H1 (cell line): ENCODE measurements at places on chromosomes 5 and 9. TPM values are rescaled to one million over a fixed set of nuclear protein-coding genes. Genes with fewer than 3 reads are reported as not detected.

RAB14 gene
- 41.6 and 44.8 TPM in 2 replicates for total RNA-seq

ARL14EPL gene
- not detected in 2 replicates for total RNA-seq

PRSS3 gene
- not detected in 2 replicates for total RNA-seq

CDX1 gene
- total RNA-seq: not detected in 2 replicates

ST8SIA4 gene
- total RNA-seq: 0.50 and 0.77 TPM in 2 replicates

PPWD1 gene
- total RNA-seq: 34.0 and 35.7 TPM in 2 replicates

SYK gene
- total RNA-seq: 4.4 and 5.6 TPM in 2 replicates

ESM1 gene
- total RNA-seq: not detected in 2 replicates

FOXD4 gene
- total RNA-seq: 0.25 TPM in 1 of 2 replicates, not detected in the other

ANKRD33B gene
- total RNA-seq: 20.5 and 20.6 TPM in 2 replicates

CAPSL gene
- total RNA-seq: not detected in 2 replicates

PCDHB4 gene
- total RNA-seq: 1.4 and 1.5 TPM in 2 replicates

APBA1 gene
- total RNA-seq: 0.60 and 1.1 TPM in 2 replicates

CEMIP2 gene
- total RNA-seq: 46.0 and 52.1 TPM in 2 replicates

CTXN3 gene
- not detected in 2 replicates for total RNA-seq

FAM78A gene
- total RNA-seq: 3.1 and 3.5 TPM in 2 replicates

SPINK14 gene
- total RNA-seq: not detected in 2 replicates

SAXO1 gene
- 0.20 TPM in 1 of 2 replicates, not detected in the other for total RNA-seq

SERINC5 gene
- 144 and 149 TPM in 2 replicates for total RNA-seq

NSUN2 gene
- 94.7 and 96.5 TPM in 2 replicates for total RNA-seq

TAF11L10 gene
- total RNA-seq: not detected in 2 replicates

MINAR2 gene
- total RNA-seq: 0.17 TPM in 1 of 2 replicates, not detected in the other

IL13 gene
- total RNA-seq: not detected in 2 replicates

ANKS6 gene
- 56.3 and 61.2 TPM in 2 replicates for total RNA-seq

CD14 gene
- 0.48 TPM in 1 of 2 replicates, not detected in the other for total RNA-seq

PCDHGA1 gene
- 0.84 and 0.89 TPM in 2 replicates for total RNA-seq

ANKRD55 gene
- total RNA-seq: not detected in 2 replicates

C9orf153 gene
- total RNA-seq: 0.65 TPM in 1 of 2 replicates, not detected in the other

IRX2 gene
- 40.4 and 47.5 TPM in 2 replicates for total RNA-seq

SLC23A1 gene
- total RNA-seq: not detected in 2 replicates

INIP gene
- total RNA-seq: 16.4 and 18.3 TPM in 2 replicates

ANKRD31 gene
- 0.06 and 0.27 TPM in 2 replicates for total RNA-seq

GABRA1 gene
- total RNA-seq: 16.2 and 17.3 TPM in 2 replicates

CARTPT gene
- not detected in 2 replicates for total RNA-seq

BTNL8 gene
- total RNA-seq: 0.27 and 0.48 TPM in 2 replicates
